ENCODE measurements at places on chromosomes 4 and X.

GRCh38 chrX:12894074-12895030, 12.1 kb upstream of the TLR8 start:
- DNase-seq = no peak

- no peak for DNase-seq
Observed at GRCh38 chrX:106742193-106742592, 15.7 kb downstream of the RNF128 start.

- no peak for DNase-seq
Observed at GRCh38 chr4:3468154-3468553, 5.0 kb downstream of the DOK7 start.

GRCh38 chrX:68695206-68695845, 47.9 kb downstream of the STARD8 start:
- DNase-seq = no peak

DNA sequence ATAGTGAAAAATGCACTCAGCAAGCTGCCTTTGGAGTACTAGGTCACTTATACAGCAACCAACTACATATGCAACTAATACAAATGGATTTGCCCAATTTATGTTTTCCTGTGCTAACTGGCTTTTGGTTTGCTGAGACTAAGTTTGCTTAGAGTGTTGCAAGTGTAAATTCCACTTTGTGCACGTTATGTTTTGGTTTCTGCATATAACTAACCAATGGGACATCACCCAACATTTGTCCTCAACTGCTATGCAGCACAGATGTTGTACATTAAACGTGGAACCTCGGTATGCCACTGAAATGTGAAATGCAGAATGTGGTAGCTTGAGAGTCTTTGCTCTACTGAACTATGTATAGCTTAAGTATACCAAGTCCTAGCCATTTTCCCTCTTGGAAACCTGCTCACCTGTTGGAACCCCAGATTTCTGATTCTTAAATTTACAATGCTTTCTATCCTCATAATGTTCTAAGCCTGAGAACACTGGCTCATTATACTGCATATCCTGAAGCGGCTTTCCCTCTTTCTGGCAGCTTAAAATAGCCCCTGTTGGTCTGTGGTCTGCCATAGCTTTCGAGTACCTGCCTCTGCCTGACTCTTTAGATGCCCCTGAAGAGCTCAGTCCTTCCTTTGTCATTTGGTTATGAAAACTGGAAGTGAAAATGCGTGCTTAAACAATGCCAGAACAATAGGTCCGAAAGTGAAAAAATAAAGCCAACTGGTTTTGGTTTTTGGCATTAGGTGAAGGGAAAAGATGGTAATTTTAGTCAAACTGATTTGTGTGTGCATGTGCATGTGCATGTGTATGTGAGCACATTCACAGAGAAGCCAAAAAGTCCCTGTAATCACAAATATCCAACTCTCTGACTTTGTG, 158.0 kb downstream of the SH2D1A start:
- DNase-seq = no peak

DNA sequence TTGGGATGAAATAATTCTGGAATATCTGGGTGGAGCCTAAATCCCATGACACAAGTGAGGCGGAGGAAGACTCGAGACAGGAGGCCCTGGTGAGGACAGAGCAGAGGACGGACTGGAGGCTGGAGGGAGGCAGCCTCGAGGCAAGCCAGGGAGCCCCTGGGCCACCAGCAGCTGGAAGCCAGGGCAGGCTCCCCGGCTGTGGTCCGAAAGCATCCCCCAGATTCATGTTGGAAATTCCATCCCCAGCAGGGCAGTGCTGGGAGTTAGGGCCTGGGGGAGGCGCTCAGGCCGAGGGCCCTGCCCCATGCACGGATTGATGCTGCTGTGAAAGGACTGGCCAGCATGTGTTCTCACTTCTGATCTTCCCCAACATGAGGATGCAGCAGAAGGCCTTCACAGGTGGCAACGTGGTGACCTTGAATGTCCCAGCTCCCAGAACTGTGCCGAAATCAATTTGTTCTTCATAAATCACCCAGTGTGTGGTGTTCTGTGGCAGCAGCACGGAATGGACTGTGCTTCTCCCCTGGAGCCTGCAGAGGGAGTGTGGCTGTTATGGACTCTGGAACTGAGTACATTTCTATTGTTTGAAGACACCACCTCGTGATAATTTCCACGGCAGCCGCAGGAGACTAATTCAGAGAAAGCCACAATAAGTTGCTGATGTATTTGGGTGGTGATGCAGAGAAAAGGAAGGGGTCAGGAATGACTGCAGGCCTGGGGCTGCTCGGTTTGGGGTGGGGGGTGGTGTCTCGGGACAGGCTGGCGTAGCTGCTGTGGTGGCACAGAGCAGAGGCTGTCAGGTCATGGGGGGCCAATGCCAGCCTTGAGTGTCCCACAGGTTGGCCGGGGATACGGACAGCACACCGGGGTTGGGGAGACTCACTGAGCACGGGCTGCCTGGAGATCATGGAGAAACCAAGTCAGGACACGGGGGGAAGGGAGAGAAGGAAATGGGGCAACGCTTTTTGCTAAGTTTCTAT, 56.9 kb downstream of the PCGF3 start:
- DNase-seq = no peak

DNA sequence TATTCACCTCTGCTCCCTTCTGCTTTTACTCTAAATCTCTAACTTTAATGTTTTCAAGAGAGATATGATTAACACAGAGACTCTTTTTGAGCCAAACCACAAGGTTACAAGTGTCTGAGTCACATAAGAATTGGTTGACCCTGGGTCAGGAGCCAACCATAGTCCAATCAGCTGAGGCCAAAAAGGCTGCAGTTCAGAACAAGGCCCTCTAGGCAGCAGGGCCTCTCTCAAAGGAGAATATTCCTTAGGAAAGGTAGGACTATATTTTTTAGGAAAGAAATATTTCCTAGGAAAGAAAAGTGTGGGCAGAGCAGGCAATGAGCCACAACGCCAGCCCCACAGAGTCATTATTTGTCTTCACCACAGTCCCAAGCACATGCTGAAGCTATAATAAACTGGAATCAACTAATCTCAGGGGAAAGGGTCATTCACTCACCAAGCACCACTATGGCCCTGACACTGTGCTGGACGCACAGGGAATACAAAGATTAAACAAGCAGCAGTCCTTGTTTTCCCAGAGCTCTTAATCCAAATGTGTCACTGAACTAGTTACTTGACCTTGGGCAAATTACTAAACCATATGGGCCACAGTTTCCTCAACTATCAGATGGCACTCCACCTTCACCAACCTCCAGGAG, 2.2 kb downstream of the ATP8A1 start:
- peak; percentile 52 for DNase-seq

- no peak for DNase-seq
Observed at GRCh38 chrX:36199928-36200327, 280.4 kb downstream of the CFAP47 start.

DNA sequence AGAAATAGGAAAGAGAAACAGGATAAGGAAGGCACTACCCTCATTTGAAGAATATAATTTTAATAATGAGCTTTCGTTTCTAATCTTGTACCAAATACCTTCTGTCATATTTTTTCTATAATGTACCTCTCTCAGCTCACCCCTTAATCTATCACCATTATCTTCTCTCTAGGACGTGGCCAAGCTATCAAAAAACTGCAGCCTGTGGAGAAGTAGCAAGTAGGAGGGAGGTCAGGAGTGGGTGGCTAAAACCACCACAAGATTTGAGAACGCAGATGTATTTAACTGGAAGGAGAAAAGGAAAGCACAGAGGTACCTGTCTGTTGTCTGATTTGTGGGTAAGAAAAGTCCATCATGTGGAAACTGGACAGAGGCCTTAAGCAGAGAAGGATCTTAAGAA, 576.7 kb upstream of the DIPK2B start:
- no peak for DNase-seq

- DNase-seq = no peak
Observed at GRCh38 chr4:8332891-8333331, 63.4 kb downstream of the HTRA3 start.

- no peak for DNase-seq
Observed at GRCh38 chr4:87120411-87121162, 99.8 kb downstream of the KLHL8 start.

DNA sequence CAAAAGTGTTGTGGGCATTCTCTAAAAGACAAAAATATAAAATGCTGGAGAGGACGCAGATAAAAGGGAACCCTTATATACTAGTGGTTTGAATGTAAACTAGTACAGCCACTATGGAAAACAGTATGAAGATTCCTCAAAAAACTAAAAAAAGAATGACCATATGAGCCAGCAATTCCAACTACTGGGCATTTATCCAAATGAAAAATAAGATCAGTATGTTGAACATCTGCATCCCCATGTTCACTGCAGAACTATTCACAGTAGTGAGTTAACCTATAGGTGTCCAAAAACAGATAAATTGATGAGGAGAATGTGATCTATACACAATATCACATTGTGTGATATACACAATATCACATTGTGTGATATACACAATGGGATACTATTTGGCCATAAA, 1615.3 kb downstream of the PCDH18 start:
- DNase-seq = no peak

- DNase-seq = no peak
Observed at GRCh38 chr4:73998040-73999011, at the start of gene CXCL5. Gene CXCL5, minus strand, starts transcription at chr4:73998677. Its CDS starts 96 bp downstream, at chr4:73998581.

- no peak for DNase-seq
Observed at GRCh38 chr4:13169731-13170525, 314.2 kb downstream of the RAB28 start.

DNA sequence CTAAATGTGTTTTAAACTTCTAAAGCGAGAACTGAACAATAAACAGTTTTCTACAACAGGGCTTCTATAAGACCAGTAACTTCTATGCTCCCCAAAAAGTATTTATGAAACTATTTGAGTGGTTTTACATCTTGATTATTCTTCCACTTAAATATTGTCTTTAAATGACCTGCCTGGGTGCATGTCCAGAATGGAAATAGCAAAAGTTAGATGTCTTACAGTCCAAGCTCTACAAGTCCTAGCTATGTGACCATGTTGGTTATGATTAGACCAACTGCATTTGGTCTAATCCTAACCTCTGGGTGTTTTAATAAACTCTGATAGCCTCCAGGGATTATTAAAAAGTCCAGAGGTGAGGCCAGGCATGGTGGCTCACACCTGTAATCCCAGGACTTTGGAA, 79.0 kb upstream of the ATXN3L start:
- DNase-seq = no peak

GRCh38 chr4:15912236-15912635, 26.3 kb downstream of the FGFBP1 start:
- no peak for DNase-seq

GRCh38 chr4:108417923-108418322, 202.5 kb upstream of the RPL34 start:
- no peak for DNase-seq

GRCh38 chr4:25667931-25668557, 12.4 kb downstream of the SLC34A2 start:
- no peak for DNase-seq

- DNase-seq = no peak
Observed at GRCh38 chr4:94519019-94519418, 67.3 kb downstream of the PDLIM5 start.

GRCh38 chr4:2482693-2483092, 13.8 kb downstream of the RNF4 start:
- DNase-seq = no peak

DNA sequence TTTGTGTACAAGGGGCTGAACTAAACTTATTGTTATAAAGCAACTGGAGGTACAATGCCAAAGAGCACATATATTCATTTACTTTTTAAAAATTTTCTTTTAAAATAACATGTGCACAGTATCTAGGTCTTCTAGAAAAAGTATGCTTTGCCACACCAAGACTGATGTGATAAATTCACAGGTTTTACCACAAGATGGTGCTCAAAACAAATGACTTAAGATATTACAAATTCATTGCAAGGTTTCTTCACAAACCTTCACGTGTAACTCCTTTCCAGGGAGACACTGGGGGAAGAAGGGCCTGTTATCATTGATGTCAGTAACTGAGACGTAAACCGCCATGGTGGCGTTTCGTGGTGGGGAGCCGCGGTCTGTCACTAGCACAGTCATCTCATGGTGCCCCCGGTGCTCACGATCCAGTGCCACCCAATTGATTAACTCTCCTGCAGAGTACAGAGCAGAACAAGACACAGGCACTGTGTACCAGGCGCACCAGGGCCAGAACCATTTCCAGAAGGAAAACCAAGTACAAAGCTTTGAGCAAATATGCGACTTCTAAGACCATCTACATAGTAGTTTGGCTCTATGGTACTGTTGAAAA, 162.2 kb downstream of the DCHS2 start:
- no peak for DNase-seq

DNA sequence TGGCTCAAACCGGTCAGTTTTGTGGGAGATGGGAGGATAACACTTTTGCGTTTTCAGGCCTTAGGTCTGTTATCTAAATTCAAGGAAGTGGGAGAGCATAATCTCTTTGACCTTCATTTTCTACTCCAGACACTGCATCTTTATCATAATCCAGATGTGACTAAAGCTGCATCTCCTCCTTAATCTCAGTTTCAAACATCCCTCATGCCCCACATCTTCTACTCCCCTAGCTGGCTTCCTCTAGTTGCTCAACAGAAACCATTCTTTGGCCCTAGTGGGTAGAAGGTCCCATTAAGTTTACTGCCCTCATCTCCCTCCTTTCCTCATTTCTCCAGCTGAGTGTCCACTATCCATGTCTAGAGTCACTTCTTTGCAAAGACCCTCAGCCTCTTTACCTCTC, 18.8 kb upstream of the RASL11B start:
- DNase-seq = no peak

Data from GM04504 (cell line).